ENCODE measurements at places on chromosomes 16 and 17.

GRCh38 chr16:57611706-57612105 is 16.7 kb upstream of the ADGRG1 start:
- no peak for DNase-seq

- DNase-seq: no peak
Observed at GRCh38 chr16:50745940-50746339, 4.1 kb downstream of the CYLD start.

DNA sequence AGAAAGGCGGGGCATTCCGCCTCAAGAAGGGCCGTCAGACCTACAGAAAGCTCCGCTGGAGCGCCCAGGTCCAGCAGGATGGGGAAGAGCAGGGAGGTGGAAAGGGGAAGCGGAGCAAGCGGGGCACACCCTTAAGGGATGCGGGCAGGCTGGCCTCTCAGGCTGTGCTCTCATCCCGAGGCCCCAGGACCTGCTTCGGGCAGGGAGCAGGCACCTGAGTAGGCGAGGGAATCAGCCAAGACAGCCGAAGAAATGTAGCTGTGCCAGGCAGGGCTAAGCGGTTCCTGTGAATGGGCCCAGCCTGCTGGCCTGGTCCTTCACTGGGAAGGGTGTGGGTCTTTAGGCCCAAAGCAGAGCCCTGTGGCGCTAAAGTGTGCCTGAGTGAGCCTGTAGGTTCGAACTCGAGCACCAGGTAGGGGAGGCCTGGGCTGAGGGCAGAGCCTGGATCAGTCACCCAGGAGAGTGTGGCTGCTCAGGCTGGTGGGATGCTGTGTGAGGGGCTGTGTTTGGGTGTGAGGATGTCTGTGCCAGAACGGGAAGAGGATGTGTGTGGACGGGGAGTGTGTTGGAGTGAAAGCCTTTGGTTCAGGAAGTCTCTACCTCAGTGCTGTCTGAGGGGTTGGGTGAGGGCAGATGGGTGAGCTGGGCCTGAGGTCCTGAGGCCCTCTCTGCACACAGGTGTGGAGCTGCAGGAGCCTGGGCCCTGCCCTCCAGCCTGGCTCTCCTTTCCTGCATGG is 3.3 kb downstream of the TBX4 start:
- no peak for DNase-seq

DNA sequence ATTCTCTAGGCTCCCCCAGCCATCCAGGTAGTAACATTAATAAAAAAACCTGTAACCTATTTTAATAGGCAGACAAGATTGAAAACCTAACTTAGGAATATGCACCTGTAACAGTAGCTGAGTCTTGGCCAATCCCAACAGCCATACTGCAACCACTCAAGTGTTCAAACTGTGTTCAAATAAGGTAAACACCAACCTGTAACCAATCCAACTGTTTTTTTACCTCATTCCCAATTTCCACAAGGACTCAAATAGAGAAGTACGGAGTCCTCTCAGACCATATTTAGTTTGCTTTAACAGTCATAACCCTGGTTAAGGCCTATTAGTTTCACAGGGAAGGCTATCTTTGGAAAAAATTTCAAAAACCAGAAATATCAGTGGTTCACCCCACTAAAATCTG is 40.4 kb upstream of the NOS2 start:
- DNase-seq: no peak

- DNase-seq: no peak
Observed at GRCh38 chr16:11108466-11108805, 147.6 kb downstream of the SOCS1 start.

- no peak for DNase-seq
Observed at GRCh38 chr17:4808378-4808767, 1.4 kb downstream of the PLD2 start.

DNA sequence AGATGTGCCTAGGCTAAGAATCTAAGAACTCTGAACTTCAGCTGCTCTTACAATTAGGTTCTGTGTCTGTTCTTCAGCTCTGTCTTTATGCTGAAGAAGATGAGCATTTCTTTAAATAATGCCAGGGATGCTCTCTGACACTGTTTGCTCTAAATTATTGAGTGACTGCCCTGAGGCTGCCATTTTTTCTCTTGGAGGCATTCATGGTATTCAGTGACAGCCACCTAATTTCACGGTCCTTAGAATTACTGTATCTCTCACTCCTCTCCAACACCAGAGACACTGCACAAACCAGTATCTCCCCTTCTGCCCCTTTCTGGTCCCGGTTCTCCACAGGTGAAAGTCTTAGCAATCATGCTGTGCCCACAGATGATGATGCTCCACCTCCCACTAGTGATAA is 123.6 kb upstream of the MPHOSPH6 start:
- no peak for DNase-seq
